ENCODE measurements at places on chromosomes 3 and 15.

DNA sequence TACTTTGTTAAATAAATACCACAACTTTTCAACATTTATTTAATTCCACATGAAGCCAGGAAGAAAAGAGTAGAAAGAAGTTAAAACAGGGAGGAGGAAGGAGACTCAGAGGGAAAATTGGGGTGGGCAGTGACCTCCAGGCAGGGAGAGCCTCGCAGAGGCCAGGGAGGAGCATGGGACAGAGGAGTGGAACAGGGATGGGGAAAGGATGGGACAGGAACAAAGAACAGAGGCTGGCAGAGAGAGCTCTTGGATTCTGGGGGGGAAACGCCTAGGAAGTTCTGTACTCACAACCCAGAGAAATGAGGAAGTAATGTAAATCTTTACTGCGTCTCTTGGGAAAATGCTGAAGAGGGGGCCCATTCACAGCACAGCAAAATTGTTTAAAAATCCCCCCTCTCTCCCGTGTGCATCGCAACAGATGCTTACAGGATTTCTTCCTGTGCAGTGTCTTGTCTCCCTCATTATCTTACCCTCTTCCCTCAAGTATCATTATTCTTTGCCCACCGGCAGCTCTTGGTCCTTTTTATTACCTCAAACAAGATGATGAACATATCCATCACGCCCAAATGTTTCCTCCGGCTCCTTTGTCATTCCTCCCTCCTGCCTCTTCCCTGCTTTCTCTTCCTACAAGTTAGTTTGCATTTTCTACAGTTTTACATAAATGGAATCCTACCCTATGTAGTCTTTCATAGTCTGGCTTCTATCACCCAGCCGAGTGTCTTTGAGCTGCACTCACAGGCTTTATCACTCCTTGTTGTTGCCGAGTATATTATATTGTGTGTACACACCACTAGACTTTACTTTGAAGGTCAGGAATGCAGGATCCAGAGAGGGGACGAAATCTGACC is 65.5 kb downstream of the ARHGAP31 start:
- DNase-seq, result no peak

- no peak for DNase-seq
Observed at GRCh38 chr15:66730168-66731021, 28.4 kb downstream of the SMAD6 start.

DNA sequence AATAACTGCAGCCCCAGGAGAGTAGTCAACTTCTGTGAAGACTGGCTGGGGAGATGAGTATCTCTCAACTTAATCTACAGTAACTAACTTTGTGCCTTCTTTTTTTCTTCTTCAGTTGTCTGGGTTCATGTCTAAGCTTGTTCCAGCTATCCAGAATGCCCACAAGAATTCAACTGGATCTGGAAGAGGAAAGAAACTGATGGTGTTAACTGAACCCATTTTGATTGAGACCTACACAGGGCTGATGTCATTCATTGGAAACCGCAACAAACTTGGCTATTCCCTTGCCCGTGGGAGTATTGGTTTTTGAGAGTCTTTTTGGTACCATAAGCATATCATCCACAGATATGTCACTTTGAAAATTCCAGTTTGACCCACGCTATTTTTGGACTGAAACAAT is 148.7 kb downstream of the TPRG1 start:
- no peak for DNase-seq

DNA sequence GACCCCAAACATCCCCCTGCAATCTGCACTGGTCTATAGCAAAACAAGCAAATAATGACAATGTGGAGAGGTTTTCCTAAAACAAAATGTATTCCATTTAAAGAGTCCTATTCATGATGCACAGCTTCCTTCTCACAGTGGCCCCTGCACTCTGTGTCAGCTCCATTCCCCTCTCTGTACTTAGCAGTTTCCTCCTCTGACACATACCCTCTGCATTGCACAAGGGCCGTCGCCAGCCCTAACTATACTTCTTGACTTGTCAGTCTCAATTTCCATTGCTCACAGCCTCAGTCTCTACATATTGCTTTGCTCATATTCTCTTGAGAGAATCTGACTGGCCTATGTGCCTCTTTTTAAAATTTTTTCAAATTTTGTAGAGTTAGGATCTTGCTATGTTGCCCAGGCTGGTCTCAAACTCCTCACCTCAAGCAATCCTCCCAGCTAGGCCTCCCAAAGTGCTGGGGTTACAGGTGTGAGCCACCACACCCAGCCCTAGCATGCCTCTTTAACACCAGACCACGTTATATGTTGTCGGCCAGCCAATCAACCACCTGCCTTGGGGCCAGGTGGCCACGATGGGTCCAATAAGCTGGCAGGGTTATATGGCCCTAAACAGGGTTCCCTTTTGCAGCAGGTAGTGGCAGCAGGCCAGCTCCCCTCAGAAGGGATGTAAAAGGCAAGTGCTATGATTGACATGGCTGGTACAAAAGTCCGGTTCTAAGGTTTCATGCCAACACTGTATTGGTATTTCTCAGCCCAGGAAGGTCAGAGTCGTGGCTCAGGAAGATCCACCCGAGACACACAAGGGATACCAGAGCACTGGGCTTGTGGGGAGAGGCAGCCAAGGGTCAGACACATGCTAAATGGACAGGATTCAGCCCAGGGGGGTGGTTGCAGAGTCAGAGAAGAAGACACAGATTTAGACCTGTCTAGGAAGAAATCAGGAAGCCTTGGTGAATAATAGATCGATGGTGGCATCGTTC is 59.0 kb upstream of the SMAD3 start:
- no peak for DNase-seq

DNA sequence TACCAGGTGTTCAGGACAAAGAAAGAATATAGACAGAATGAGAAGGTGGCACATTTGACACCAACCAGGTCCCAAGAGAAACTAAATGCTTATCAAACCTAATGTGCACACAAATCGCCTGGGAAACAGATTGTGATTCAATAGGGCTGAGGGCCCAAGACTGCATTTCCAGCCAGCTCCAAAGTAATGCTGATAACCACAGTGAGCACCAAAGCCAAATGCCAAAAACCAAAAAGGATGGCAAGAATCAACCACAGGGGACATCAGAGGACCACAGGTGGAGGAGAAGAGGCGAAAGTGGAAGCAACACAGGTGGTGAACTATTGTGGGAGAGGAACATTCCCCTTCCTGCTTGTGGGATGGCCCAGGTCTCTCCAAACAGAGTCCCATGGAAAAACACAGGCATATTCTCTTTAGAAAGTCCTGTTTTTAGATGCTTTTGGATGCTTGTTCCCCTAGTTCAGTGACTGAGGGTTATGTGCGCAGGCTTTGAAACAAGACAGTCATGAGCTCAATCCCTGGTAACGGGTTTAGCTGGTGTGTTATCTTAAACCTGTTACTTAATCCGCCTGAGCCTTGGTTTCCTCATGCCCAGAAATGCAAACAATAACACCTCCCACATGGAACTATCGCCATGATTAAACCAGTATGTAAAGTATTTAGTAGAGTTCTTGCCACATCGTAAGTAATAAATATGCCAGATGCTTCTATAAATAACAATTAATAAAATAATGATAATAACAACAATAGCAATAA is 241.7 kb downstream of the ATP8B4 start:
- peak; percentile 72 for DNase-seq

DNA sequence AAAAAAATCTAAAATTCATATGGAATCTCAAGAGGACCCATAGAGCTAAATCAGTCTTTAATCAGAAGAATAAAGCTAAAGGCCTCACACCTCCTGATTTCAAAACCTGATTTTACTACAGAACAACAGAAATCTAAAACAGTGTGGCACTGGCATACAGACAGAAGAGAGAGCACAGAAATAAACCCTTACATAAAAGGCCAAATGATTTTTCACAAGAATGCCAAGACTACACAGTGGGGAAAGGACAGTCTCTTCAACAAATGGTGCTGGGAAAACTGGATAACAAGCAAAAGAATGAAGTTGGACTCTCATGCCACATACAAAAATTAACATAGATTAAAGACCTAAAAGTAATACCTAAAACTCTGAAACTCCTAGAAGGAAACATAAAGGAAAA is 10.1 kb downstream of the TOP2B start:
- no peak for DNase-seq

GRCh38 chr3:98902351-98902740 is 851 bp upstream of the DCBLD2 start:
- no peak for DNase-seq

DNA sequence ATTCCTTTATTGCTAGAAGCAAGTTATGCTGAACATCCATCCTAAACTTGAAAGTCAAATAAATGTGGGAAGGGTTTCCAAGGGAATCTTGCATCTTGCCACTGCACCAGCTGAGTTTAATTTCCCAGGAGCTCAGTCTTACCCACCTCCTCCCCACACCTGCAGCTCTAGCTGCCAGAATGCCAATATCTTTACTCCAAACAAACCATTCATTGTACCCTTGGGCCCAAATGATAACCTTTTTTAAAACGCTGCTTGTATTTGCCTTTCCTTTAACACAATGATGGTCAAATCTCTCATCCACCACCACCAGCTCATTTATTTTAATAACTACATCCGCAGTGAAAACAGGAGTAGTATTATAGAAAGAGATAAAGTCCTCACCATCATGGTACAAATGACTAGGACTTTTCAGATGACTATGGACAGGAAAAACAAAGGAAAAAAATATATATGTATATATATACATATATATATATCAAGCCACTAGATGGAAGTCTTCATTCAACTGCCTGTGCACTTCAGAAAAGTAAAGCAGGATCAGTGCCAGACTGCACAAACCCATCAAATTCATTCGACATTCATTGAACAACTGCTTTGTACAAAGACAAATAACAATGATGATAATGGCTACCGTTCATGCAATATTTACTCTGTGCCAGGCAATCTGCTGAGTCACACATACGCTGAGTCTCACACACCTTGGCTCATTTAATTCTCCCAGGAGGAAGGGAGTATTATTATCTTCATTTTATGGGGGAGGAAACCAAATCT is 44.0 kb downstream of the BFSP2 start:
- no peak for DNase-seq

- DNase-seq, result no peak
Observed at GRCh38 chr3:174414902-174415301, 444.2 kb upstream of the NAALADL2 start.

DNA sequence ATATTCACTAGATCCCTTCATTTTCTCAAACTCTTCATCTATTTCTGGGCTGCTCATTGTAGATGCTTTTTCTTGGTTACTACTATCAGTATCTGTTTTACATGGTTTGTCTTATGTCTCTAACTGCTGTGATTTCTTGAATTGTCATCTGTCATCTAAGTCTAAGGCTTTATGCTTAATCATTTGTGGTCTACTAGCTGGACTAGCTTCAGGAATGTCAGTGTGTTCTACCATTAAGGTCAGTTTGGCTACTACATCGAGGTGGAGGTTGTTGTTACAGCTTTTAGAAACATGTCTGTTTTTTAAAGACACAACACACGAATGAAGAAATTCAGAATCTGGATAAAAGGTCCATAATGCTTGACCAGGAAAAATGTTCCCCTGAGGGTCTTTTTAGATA is 82.2 kb downstream of the ABI3BP start:
- no peak for DNase-seq

GRCh38 chr15:64699751-64700388 is 75.5 kb downstream of the RBPMS2 start:
- DNase-seq, result peak; percentile 13

- no peak for DNase-seq
Observed at GRCh38 chr3:2993736-2994135, 116.4 kb downstream of the IL5RA start.

DNA sequence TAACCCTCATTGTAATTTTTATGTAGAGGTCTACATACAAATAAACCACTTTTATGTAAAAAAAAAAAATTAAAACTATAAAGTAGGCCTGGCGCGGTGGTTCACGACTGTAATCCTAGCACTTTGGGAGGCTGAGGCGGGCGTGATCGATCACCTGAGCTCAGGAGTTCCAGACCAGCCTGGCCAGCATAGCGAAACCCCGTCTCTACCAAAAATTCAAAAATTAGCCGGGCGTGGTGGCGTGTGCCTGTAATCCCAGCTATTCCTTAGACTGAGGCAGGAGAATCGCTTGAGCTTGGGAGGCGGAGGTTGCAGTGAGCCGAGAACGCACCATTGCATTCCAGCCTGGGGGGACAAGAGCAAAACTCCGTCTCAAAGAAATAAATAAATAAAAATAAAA is 766 bp upstream of the SLC12A6 start:
- no peak for DNase-seq

- peak; percentile 29 for DNase-seq
Observed at GRCh38 chr15:52730173-52730572, 51.0 kb upstream of the ATOSA start.

GRCh38 chr3:107085261-107085660 is 292.0 kb upstream of the CCDC54 start:
- no peak for DNase-seq

GRCh38 chr3:143041903-143042302 is 40.5 kb downstream of the U2SURP start:
- DNase-seq, result no peak

- DNase-seq, result no peak
Observed at GRCh38 chr3:27824312-27825200, 102.4 kb upstream of the EOMES start.

- DNase-seq, result no peak
Observed at GRCh38 chr15:68259883-68260282, 17.7 kb upstream of the FEM1B start.

DNA sequence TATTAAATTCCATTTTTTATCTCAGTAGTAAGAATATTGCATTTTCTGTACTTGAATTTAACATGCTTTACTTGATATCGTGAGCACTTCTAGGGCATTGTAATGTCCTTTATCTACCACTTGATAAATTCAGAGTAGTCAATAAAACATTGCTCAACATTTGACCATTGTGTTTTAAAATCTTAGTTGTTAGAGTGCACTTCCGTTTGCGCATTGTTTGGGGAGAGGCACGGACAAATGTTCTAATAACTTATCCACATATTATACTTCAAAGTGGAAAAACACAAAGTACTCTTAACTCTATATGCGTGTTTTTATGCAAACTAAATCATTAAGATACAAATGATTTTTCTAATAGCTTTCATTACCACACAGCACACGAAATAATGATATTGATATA is 419 bp downstream of the FAM227B start:
- no peak for DNase-seq

DNA sequence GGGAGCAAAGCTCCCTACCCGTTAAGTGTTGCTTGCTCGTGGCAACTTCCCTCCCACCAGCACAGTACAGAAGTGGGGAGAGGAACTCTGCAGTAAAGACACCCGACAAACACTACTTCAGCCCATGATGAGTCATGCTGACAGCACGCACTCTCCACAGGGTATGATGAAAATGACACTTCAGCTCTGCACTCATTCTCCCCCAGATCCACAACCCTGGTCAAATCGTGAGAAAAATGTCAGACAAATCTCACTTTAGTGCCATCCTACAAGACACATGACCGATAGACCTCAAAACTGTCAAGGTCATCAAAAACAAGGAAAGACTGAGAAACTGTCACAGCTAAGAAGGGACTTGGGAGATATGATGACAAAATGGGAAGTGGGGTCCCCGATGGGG is 278.9 kb downstream of the OCA2 start:
- DNase-seq, result peak; percentile 55

GRCh38 chr3:179091113-179091512 is 19.5 kb upstream of the ZMAT3 start:
- no peak for DNase-seq

GRCh38 chr15:56538901-56539545 is 74.1 kb upstream of the MNS1 start:
- no peak for DNase-seq

Measured in fibroblast of skin of left quadriceps (primary cell).